NCI-H1417 treated with DMSO at 0.1 percent for 48 hours (cell line): ENCODE measurements at places on chromosomes 13 and 19.
A peak's percentile ranks its signal among the peaks of the same experiment; 100 is the strongest.

DNA sequence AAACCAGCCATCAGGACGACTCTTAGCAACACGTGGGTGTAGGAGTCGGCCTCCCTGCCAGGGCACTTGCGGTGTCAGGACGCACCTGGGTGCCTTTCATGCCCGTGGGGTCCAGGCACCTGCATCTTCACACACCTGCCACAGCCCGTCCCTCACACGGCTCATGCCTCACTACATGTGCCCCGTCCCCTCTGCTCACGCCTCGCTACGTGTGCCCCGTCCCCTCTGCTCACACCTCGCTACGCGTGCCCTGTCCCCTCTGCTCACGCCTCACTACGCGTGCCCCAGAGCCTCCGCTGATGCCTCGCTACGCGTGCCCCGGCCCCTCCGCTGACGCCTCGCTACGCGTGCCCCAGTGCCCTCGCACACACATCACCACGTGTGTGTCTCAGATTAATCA, 58.0 kb upstream of the F7 start:
- no peak for DNase-seq

- peak; percentile 19 for DNase-seq
Measured at GRCh38 chr13:110108348-110109139, 198.4 kb downstream of the COL4A1 start.

DNA sequence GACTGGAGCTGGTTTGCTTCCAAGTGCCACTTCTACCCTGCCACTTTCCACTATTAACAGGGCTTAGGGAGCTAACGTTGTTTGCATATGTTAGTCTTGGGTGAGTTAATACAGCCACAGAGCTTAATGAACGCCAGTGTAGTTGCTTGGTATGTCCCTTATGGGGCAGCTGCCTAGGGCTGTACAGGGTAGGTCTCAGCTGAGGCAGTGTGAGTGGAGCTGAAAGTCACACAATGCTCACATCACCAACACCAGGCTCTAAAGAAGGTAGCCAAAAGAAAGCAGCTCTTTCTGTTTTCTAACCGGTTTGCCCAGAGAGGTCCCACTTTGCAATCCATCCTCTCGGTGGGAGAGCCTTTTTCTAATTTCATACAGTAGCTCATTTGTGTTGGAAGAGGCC, 186.2 kb downstream of the RGCC start:
- no peak for DNase-seq

DNA sequence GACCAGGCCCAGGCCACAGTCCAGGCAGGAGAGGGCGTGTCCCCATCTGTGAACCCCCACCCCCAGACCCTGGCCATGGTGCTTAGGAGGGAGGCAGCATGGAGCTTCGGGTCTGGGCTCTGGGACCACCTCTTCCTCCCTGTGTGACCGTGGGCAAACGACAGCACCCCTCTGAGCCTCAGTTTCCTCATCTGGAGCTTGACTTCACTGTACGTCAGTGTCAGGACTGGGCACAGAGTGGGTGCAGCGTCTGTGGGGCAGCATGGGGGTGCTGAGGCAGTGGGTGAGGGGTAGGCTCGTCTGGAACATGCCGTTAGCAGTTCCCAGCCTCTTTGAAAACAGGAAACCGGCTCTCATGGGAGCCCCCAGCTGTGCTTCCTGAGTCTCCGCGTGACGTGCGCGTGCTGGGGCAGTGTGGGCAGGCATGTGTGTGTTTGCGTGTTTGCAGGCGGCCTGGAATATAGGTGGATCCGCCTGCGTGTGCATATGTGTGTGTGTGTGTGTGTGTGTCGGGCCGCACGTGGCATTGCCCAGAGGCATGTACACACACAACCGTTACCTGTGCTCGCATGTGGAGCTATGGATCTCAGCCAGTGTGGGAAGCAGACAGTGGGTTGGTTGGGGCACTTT, 15.8 kb downstream of the ARRDC2 start:
- DNase-seq: no peak

GRCh38 chr19:5627395-5627904, 4.6 kb downstream of the SAFB start:
- no peak for DNase-seq
